ENCODE measurements at places on chromosomes 7 and 10.

DNA sequence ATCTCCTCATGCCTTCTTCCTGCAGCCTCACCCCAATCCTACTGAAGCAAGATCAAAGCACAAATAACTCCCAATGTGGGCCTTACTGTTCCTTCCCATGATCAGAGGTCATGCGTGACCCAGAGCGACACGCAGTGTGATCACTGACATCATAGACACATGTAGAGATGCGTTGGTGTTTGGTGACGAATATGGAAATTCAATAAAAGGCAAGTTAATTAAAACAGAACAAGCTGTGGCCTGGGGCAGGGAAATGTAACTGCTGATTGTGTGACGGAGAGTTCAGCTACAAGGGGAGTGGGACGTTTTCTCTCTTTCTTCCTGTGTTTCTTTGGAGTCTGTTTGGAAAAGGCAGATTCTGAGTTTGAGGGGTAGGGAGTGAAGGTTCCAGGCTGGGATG lies 34.8 kb upstream of the CARD11 start:
- DNase-seq, result no peak

DNA sequence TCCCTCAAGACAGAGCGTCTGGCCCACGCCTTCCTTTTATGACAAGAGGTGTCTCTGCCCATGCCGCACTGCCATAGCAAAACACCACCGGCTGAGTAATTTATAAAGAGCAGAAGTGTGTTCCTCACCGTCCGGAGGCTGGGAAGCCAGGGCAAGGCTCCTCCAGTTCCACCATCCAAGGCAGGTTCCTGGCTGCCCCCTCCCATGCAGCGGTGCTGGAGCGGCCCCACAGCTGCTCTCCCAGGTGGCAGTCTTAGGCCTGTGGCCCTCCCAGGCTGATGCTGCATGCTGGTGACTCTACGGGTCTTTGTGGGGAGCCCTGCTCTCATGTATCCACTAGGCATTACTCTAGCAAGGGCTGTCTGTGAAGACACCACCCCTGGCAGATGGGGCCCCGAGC lies 113.1 kb downstream of the TCERG1L start:
- DNase-seq, result no peak

GRCh38 chr10:11446864-11447263 lies 164.6 kb downstream of the USP6NL start:
- DNase-seq, result no peak

DNA sequence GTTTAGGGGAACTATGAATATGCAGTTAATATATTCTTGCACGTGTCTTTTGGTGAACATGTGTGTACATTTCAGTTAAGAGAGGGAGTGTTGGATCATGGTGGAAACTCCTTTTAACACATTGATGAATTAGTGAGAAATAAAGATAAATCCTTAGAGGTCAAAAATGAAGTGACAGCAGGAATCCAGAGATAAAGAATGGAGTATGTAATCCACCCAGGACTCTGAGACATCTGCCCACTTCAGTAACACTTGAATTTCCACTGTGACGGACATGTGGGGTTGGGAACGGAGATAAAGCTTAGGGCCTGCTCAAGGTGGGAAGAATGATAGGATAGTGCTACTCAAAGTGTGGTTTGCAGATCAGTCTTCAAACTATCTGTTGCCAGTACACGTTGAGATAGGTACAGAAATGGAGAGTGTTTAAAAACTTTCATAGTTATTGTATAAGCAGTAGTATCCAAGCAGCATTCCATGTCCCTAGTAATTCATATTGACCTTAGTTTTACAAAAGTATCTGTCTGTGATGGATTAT lies 6.6 kb upstream of the RELN start:
- no peak for DNase-seq

GRCh38 chr10:77420947-77421523 lies 216.6 kb downstream of the KCNMA1 start:
- no peak for DNase-seq

- no peak for DNase-seq
Observed at GRCh38 chr10:21329995-21330627, 195.4 kb downstream of the SKIDA1 start.

DNA sequence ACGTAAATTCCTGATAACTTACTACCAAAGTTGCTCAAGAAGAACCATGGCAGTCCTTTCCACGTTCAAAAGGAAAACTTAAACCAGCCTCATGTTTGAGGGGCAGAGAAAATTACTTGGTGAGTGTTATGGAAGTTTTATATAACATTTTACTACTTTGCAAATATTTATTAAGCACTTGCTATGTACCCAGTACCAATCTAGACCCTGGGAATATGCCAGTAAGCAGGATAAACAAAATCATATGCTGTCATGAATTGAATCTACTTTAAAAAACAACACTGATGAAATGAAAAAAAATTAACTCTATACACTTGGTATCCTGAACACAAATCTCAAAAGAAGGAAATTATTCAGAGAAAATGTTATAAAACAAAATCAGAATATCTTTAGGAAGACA lies 46.1 kb downstream of the NCAPG2 start:
- DNase-seq, result no peak

All from stimulated activated CD8-positive, alpha-beta memory T cell treated with anti-CD3 and anti-CD28 coated beads, Interleukin-4, amount 100 ng/mL, for 1 hour (primary cell).